Colonic mucosa (tissue), 4 donors: ENCODE measurements at places on chromosomes 7 and 10.

DNA sequence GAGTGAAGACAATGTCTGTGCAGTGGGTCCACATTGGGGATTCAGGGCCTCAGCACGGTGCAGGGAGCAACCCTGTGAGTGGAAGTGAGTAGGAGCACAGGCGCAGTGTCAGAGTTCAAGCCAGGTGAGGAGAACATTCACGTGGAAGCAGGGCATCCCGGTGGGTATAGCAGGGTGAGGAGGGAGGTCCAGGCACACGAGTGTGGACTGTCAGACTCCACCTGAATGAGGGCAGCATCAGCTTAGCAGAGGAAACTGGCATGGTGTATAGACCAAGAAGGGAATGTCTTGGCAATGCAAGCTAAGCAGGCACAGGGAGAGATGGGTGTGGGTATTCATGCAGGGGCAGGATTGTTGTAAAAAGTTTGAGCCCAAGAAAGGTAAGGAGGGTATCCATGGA, 15.3 kb upstream of the LRRC72 start:
- no peak for DNase-seq

- DNase-seq, result no peak
Observed at GRCh38 chr10:104434601-104435000, 81.0 kb downstream of the CFAP58 start.

DNA sequence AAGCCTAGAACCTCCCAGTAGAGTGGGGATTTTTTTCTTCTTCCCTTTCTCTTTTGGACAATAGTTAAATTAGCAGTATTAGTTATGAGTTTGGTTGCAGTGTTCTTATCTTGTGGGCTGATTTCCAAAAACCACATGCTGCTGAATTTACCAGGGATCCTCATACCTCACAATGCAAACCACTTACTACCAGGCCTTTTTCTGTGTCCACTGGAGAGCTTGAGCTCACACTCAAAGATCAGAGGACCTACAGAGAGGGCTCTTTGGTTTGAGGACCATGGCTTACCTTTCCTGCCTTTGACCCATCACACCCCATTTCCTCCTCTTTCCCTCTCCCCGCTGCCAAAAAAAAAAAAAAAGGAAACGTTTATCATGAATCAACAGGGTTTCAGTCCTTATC, 5.4 kb downstream of the OPN1SW start:
- DNase-seq, result no peak

DNA sequence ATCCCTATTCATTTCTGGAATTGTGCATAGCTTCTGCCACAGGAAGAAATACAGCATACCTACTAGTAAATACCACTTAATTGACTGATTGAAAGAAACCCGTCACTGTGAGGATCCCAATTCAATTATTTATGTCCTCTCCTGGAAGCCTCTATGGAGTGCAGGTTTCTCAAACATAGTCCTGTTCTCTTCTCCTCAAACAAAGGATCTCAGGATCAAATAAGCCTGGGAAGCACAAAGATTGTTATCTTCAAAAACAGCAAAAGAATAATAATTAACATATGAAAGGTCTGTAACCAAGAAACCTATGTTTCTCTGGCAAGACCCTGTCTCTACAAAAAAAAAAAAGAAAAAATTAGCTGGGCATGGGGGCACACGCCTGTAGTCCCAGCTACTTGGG, 127.3 kb downstream of the KCNMA1 start:
- no peak for DNase-seq

DNA sequence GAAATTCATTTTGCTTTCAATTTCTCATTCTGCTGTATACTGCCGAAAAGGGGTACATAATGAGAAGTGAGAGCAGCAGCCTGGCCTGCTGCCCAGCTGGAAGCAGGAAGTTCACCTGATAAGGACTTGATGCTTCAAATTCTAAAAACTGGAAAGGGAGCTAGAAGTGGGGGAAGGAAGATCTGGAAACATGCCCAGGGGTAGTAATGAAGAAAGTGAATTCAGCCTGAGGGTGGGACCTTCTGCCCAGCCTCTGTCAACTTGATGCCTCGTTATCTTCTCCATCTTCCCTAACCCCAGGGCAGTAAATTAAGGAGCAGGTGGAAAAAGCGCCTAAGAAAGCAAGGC, 69.4 kb downstream of the ARMH3 start:
- no peak for DNase-seq

DNA sequence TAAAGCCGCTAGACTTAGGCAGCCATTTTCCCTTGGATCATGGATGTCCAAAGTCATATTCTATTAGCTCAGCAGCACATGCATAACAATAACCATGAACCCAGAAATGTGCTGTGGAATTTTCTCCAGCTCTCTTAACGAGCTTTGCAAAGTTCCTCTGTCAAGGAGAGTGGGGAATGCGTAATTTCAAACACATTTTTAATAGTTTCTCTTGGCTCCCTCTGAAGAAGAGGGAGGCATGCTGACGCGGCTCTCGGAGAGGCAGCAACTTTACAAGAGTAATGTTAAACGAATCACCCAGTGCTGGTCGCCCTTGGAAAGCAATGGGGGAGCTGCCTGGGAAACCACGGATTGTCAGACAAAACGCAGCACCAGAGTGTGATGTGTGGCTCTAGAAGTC, 114.8 kb downstream of the RAB18 start:
- DNase-seq, result no peak

DNA sequence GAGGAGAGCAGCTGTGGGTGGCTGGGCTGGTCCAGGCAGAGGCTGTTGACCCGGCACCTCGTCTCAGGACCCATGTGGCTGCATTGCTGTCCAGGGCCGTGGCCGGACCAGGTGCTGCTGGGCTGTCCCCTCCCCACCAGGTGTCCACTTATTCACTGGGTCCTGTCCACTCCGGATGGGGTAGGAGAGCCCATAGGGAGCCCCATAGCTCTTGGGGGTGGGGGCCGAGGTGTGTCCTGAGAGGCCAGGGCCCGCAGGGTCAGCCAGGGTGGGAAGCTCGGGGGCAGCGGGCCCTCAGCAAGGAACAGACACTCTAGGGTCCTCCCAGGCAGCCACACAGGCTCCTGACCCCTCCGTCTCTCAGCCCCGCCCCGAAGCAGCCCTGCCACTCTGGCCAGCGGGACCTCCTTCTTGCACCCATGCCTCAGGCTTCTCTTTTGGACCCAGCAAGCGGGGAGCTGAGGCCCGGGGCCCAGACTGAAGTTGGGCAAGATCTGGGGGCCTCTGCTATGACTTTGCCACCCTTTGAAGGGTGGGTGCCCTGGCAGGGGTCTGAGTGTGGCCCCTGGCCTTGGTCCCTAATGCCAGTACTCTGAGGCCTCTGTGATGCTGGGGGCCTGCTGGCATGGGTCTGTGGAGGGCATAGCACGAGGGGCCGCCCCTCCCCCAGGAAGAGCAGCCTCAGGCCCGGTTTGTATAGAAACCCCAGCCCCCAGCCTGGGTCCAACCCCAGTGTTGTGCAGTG, 86.4 kb downstream of the NKX6-2 start:
- no peak for DNase-seq

DNA sequence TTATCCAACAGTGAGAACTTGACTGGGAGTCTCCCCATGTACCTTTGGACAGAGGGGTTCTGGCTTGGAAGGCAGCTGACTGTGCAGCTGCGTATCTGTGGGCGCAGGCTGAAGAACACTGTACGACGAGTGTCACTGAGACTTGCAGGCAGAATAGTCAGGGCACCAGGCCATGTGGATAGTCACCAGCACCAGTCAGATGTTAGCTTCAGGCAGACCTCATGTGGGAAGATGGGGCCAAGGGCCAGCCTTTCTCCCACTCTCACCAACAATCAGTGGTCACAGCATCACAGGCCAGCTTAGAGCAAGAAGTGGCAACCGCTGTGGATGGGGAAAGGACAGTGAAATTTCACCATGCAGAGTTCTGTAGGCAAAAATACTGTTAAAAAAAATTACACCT, 43.4 kb upstream of the GJD4 start:
- DNase-seq, result no peak

GRCh38 chr7:30351286-30351685, 66.9 kb downstream of the ZNRF2 start:
- DNase-seq, result no peak

- DNase-seq, result no peak
Observed at GRCh38 chr7:35792472-35792871, 8.4 kb upstream of the SEPTIN7 start.

DNA sequence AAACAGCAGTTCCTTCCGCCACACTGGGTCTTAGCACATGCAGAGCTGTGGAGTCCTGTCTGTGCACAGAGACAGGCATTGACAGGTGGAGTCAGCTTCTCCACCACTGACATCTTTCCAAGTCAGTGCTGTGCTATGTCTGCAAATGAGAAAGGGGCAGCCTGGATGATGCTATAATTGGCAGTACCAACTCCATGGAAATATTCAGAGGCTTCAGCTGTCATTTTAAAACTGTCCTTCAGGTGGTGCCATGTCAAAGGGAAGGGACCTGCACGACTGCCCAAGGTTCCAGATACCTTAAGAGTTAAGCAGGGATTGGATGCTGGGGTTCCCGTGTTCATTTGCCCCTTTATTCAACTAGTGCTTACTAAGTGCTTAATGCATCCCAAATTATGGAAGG, 258.0 kb upstream of the PRKCQ start:
- DNase-seq, result no peak

GRCh38 chr7:93943816-93944540, 22.4 kb downstream of the GNG11 start:
- DNase-seq, result no peak

DNA sequence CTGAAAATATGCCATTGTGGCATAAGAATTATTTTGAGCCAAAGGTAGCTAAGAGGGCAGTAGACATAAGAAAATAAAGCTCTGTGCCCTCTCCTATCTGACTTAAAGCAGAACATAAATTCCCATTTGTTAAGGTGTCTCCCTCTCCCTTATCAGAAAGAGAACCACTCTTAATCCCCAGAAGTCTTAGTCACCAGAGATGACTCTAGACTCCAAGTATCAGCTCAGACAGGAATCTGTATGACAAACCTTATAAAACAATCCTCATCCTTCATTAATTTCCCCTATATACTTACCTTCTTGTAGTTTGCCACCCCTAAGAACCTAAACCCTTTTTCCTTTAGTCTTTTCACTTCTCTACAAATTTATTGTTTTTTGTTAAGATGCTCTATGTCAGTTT, 21.8 kb upstream of the PIP4K2A start:
- DNase-seq, result no peak

- no peak for DNase-seq
Observed at GRCh38 chr10:62153191-62153590, 115.5 kb downstream of the RTKN2 start.

DNA sequence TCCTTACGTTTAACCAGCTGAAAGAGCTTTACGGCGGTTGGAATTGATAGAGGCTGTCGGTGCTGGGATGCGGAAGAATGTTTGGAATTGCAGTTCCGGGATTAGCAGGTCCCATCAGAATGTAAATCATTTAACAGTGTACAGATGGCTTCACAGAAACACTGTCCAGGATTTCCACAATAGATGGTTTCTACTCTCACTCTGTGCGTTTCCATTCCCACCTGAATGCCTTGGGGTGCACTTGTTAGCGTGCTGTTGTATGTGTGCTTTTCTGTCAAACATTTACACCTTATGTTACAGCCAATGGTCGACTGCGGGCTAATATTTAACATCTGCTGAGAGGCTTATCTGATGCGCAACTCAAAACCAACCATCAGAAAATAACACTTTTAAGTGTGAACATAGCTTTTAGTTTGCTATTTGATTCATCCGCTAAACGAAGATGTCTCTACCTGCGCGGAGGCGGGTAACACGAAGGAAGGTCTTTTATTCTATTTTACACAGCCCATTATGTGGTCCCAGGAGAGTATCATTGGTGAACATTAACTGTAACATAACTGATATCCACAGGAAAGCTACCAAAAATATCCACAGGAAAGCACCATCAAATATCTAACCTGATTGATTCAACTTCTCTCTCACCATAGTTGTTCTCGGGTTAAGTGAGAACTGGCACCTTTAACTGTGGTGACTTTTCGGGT, 179.0 kb downstream of the PRPF18 start:
- peak; percentile 39 for DNase-seq

DNA sequence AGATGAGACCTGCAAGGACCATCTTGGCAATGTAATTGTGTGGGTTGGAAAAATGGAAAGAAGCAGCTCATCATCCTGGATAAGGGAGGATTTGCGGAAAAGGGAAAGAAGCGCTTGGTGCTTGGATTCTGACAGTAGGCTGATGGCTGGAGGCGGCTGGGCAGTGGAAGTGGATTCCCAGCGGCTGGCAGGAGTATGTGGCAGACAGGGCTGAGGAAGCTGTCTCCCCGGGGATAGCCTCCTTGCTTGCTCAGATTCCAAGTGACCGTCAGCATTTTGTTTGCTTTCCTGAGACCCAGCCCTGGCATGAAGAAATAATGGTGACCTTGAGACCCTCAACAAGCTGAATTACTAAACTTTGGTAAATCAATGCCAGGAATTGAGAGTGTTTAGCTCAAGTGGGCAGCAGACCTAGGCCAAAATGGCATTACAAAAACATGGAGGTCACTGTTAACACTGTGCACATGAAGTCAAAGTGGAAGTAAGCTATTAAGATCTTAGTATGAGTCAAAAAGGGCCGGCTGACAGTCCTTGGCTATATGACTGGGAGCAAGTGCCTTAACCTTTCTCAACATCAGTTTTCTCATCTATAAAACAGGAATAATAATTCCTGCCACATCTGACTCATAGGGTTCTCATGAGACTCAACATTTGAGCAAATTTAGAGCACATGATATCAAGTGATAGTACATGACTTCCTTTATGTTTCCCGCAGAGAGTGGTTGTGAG, 21.3 kb downstream of the SLC25A28 start:
- DNase-seq, result no peak

- DNase-seq, result no peak
Observed at GRCh38 chr7:101362334-101363195, at the start of gene COL26A1. Gene COL26A1, plus strand, starts transcription at chr7:101362875. Its CDS starts 158 bp downstream, at chr7:101363033.

DNA sequence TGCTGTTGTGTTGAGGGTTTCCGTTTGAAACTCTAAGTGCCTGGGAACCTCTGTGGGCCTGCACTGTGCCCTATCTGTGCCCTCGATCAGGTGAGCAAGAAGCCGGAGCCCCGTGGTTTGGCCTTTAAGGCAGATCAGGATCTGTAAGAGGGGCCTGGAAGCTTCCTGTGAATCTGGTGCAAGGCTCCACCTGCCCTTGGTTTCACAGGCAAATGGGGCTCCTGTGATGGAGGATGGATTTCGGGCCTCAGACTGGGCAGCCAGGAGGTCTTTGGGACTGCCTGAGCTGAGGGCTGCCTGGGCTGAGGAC, 21.6 kb downstream of the SCART1 start:
- DNase-seq, result no peak

- no peak for DNase-seq
Observed at GRCh38 chr10:12938271-12938670, 63.2 kb downstream of the CCDC3 start.

DNA sequence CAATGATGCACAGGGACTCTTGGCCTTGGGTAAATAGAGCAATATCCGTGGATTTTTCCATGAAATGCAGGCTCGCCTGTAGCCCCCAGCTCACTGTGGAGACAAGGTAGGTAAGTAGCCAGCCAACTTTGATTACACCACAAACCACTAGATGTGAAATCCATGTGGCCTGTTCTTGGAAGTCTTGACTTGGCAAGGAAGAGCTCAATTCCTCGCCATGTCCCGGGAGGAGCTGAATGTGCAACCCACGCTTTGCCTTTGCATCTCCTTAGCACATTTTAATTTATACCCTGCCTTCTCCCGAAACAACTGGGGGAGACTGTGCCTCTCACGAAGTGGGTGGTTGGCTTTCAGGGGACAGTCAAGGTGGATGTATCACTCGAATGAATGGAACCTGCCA, 347.7 kb upstream of the MKI67 start:
- no peak for DNase-seq
